ENCODE measurements at places on chromosomes 6 and 20.

- DNase-seq, result no peak
Observed at GRCh38 chr6:48476257-48476656, 365.3 kb upstream of the PTCHD4 start.

GRCh38 chr6:147949981-147950622 lies 392.5 kb upstream of the SASH1 start:
- no peak for DNase-seq

GRCh38 chr20:33263784-33264183 lies 19.2 kb upstream of the BPIFB1 start:
- no peak for DNase-seq

DNA sequence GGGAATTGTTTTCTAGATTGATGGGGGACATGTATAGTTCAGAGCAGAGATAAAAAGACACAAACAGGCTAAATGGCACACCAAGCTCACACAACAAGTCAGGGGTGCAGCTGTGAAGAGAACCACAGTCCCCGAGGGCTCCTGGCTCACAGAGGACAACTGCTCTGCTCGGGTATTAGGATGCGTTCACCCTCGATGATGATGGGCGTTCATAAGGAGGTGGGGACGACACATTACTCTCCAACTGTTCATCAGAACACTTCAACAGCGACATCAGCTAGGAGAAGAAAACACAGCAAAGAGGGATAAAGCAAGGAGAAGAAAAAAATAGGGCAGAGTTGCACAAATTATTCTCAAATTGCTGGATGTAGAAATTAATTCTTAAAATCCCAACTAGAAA lies 174.8 kb upstream of the RREB1 start:
- no peak for DNase-seq

Data from stimulated activated CD4-positive, alpha-beta T cell treated with anti-CD3 and anti-CD28 coated beads, TNF-alpha, amount 100 ng/mL, for 48 hours (primary cell).